ENCODE measurements at places on chromosomes 3 and 15.

GRCh38 chr3:39808467-39809180 is 785 bp upstream of the MYRIP start:
- DNase-seq = no peak

DNA sequence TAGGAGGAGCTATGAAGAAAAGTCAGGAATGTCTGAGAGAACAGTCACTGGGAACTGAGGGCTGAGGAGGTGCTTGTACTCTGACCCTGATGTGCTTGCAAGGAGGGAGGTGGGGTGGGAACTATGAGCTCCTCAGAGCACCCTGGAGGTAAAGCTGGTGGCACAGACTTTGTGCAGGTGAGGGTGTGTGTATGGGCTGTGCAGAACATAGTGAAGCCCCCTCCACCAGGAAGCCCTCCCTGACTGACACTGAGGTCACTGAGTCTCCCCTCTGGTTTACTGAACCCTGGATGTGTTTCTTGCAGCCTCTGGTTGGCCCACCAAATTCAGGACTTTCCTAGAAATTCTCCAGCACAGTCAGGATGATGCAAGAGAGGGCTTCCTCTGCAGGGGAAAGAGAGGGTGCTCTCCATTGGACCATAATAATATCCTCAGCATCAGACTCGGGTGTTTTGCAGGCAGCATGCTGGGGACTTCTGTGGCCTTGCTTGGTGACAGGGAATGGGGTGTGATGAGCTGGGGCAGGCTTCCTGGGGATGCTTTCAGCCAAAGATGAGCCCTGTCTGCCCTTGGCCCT is 1.5 kb upstream of the ISLR start:
- DNase-seq = no peak

- DNase-seq = no peak
These were observed 657.3 kb upstream of the TGFBR2 start for GRCh38 chr3:29949131-29949530.

DNA sequence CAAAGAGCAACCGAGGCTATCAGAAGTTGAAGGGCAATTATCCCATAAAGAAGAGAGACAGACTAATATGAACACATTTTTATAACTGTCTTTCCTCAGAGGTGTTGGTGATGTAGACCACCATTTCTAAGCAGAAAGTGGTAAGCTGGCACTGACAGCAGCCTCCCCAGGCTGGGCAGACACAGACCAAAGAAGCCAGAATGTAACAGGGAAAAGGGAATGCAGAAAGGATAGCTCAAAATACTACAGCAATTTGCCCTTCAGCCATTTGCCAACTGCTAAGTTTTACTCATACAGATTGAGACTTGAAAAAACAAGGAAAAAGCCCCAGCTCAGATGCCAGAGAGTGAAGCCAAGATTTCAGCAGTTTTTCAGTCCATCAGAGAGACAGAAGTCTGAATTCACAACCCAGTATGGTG is 73.5 kb upstream of the ABI3BP start:
- no peak for DNase-seq

DNA sequence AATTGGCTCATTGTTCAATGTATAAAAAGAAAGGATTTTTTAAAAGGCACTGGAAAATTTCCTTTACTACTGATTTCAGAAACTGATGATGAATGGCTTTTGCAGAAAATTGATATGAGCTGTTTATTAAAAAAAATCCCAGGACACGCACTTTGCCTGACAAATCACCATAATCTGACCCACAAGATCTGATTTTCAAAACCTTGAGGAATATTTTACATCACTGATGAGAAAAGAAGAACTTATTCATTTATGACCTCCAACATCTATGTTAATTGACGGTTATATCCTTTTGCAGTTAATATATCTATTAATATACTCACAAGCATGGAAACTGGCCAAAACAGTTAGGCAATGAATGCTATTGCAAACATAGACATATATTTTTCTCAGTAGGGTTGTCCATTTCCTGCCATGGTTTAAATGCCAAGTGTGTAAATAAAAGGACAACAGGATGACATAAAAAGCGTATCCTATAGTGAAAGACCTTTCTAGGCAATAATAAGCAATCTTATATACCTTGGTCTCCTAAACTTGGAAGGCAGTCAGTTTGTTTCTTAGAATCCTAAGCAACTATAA is 109.7 kb upstream of the SLC7A14 start:
- DNase-seq = no peak

DNA sequence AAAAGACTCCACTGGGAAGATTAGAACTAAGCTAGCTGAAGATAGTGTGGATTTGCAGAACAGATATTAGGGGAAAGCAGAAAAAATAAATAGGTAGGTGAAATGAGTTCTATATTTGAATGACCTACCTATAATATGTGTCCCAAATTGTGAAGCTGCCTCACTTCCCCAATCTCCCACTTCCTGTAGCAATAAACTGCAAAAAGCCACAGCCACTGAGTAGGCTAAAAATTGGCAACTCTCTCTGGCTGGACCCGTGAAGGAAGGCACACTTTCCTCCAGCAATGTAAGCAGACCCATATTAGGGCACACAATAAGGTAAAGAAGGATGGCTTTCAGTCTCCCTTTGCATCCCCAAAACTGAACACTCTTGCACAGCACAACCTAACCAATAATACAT is 43.7 kb upstream of the NECTIN3 start:
- DNase-seq = no peak

All from AG04450 (cell line).